Right renal cortex interstitium (tissue), 3 donors: ENCODE measurements at places on chromosomes 7 and 10. TPM values are rescaled to one million over a fixed set of nuclear protein-coding genes. Genes with fewer than 3 reads are reported as not detected.

DNA sequence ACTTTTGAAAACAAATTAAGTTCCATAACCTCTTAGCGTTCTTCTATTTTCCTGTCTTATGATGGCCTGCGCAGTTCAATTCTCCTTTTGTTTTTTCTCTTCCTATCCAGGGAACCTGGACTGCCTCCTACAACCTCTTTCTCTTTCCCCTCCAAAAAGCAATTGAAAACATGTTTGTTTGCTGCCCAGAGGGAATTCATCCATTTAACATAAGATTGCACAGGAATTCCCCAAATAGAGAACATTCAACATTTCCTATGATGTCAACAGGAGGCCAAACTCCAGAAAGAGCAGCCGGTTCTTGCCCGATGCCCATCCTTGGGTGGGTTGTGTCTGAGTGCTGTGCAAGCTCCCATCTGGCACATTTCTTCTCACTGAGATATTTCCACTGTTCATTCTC is 94.2 kb upstream of the NRP1 start:
- DNase-seq: no peak

GRCh38 chr7:80324032-80324431 is 187.8 kb downstream of the GNAT3 start:
- no peak for DNase-seq

The TNRC18 gene
- 99.0 TPM for polyA plus RNA-seq

The C10orf67 gene
- polyA plus RNA-seq: 2.4 TPM

DNA sequence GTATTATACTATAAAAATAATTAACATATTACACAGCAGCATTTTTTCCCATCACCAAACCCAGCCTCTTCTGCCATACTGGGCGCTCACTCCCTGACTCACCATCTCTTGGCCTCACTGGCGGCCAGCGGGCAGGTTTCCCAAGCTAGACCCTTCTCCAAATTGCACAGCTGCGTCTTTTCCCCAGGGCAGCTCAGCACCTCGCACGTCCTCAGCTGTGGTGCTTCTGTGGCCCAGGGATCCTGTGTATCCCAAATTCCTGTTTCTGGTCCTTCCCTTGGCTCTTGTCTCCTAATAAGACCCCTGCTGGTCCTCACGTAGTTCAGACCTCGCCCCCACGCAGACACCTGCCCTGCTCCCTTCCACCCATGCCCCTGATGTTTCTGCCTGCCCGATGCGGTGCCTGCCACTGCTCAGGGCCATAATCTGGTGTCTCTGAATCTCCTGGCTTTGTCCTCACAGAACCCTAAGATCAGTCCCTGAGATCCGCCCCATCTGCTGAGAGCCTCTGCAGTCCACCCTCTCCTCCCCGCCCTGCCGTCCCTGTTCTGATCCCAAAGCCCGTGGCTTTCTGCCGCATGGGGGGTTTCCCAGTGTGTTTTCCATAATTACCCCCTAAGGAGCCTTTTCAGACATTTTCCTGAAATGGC is 290.1 kb downstream of the TCERG1L start:
- no peak for DNase-seq
